ENCODE measurements at places on chromosomes 5 and 9. TPM values are rescaled to one million over a fixed set of nuclear protein-coding genes. Genes with fewer than 3 reads are reported as not detected.

DNA sequence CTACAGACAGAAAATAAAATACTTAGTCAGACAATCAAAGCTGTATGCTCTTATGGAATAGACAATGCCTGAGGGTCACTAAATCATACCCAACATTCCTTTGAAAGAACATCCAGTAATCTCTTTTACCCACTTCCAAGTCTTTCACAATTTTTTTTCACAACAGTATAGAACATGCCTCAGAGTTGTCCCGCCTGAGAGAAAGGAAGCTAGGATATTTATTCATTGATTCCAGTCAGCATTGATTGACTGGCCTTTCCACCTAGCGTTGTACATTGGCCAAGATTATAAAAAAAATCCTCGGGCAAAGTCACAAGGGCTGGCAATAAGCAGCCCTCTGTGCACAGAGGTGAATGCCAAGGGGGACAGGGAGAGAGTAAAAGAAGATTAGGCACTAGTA, 318.1 kb upstream of the PIK3R1 start:
- DNase-seq = no peak

Gene FAT2
- 0.38 TPM for polyA plus RNA-seq

Gene NOL6
- polyA plus RNA-seq = 26.6 TPM

Gene TRIM36
- polyA plus RNA-seq = 3.6 TPM

Gene SLC46A2
- 0.31 TPM for polyA plus RNA-seq

Gene C9
- 0.38 TPM for polyA plus RNA-seq

Gene ISL1
- 0.08 TPM for polyA plus RNA-seq

GRCh38 chr9:80382211-80382891, 810.6 kb downstream of the TLE4 start:
- peak; percentile 52 for DNase-seq

Gene SLC2A6
- polyA plus RNA-seq = not detected

DNA sequence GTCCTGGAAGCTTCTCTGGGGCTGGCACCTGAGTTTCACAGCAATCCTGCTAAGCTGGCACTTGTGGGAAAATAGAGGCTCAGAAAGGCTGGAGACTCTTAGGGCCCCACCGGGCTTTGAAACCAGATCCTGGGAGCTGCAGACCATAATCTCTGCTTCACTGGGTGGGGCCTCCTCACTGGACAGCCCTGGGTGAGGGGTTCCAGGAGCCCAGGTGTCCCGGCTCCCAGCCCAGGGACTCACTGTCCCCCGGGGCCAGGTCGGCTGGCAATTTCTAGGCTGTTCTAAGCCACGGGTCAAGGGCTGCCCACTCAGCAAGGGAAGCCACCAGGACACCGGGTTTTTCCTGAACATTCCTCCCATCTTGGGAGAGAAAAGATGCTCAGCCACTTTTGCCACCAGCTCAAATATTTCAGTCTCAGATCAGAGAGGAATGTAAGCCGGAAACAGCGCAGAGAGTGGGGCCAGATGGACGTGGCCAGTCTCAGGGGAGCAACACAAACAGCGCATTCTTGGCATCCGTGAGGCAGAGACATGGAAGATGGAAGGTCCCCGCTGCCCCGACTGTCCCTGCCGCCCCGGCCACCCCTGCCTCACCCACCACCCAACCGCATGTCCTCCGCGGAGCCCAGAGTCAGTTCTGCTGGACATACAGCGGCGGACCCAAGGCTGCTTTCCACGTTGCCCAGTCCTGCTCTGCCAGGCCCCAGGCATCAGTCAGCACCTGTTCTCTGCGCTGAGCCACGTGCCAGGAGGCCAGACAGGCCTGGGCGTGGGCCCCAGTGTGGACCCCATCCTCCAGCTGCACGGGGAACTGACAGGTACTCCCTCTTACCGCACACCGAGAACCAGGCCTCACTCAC, 72.6 kb downstream of the VAV2 start:
- DNase-seq = no peak
